Thymus (tissue), 14 donors: ENCODE measurements at places on chromosomes 3 and 15. TPM values are rescaled to one million over a fixed set of nuclear protein-coding genes. Genes with fewer than 3 reads are reported as not detected.

The C3orf70 gene
- total RNA-seq = 0.76 TPM

The COL7A1 gene
- total RNA-seq = 4.4 TPM

The NDN gene
- 26.5 TPM for total RNA-seq

The SLC28A2 gene
- total RNA-seq = not detected

The PARP16 gene
- 7.9 TPM for total RNA-seq

The CACNA1D gene
- 0.66 TPM for total RNA-seq

The PARP15 gene
- total RNA-seq = 6.8 TPM

GRCh38 chr3:52055537-52056351, 627 bp downstream of the DUSP7 start:
- no peak for DNase-seq

GRCh38 chr3:159865041-159865579, 123.5 kb upstream of the IL12A start:
- DNase-seq = no peak

- DNase-seq = no peak
Observed at GRCh38 chr3:61877359-61878138, 316.2 kb downstream of the PTPRG start.

DNA sequence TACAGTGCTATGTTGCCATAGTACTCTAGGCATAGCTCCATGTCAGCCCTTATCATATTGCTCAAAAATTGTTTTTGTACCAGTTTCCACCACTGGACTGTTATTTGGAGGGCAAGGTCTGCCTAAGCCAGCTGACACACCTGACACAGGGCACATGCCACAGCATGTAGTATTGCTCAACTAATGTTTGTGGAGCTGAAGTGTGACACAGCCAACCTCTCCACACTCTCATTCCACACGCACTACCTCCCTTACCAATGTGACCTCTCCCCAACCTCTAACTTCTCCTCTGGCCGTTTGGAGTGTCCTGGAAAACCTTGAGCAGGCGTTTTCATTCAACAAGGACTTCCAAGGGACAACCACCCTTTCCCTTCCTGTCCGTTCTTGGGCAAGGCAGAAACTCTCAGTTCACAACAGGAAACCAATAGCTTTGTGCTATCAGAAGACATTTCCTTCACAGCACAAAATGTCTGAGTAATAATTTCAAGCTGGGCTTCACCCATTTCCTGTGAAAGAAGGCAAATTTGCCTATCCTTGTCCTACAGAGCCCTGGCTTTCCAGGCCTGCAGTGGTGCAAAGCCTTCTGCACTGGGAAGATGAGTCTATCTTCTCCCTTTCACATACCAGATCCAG, 38.4 kb downstream of the TLNRD1 start:
- no peak for DNase-seq

DNA sequence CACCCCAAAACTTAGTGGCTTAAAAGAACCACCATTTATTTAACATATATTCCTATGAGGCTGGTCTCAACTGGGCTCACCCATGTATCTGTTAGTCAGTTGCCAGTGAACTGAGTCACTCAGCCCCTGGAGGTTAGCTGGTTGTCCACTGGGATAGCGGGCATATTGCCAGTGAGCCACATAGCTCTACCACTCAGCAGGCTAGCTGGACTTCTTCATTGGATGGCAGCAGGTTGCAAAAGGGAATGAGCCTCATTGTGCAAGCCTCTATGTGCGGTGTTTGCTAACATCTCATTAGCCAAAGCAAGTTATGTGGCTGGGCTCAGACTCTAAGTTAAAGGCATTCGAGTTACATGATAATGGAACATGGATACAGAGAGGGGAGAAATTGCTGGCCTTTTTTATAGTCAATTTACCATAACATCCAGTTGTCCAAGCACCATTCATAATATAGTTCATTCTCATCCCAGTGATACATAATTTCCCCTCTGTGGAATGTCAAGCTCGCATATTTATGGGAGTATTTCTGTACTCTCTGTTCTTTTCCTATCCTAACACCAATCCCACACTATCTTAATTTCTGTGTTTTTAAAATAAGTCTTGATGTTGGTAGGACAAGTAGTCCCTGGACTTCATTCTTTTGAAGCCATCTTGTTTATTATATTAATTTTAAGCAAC, 8.7 kb downstream of the BTD start:
- DNase-seq = no peak

- DNase-seq = no peak
Observed at GRCh38 chr15:83283813-83284558, 478 bp downstream of the BNC1 start.

GRCh38 chr3:141111364-141112155, 60.4 kb downstream of the SPSB4 start:
- no peak for DNase-seq

GRCh38 chr15:59998305-59998949, 5.7 kb upstream of the FOXB1 start:
- DNase-seq = no peak

- DNase-seq = no peak
Observed at GRCh38 chr3:13235897-13236296, 162.7 kb upstream of the IQSEC1 start.

GRCh38 chr15:56254265-56254664, 10.6 kb upstream of the RFX7 start:
- DNase-seq = no peak

- no peak for DNase-seq
Observed at GRCh38 chr15:35181538-35181937, 96.4 kb upstream of the NANOGP8 start.

DNA sequence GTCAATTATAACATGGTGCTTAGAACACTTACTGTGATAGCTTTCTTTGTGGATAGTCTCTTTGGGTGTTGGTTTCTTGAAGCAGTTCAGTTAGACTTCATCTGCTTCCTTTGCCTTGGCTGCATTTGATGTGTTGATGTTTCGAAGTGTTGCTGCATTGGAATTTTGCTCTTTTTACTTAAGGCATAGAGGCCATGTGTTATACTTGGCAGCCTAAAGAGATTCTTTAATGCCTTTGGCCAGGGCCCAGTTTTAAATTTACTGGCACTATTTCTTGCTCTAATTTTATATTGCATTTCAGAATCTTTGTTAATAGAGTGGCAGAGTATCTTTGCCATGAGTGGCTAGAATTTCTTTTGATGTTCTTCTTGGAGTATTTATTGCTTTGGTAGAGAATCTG, 21.2 kb downstream of the NR1D2 start:
- DNase-seq = no peak
